ENCODE measurements at places on chromosomes 6 and 20.

- no peak for DNase-seq
Measured at GRCh38 chr20:49292010-49292409, 14.2 kb upstream of the ZNFX1 start.

GRCh38 chr6:127164565-127164964, 46.1 kb downstream of the RSPO3 start:
- DNase-seq = no peak

GRCh38 chr20:56409521-56409920, 2.5 kb upstream of the CASS4 start:
- DNase-seq = no peak

DNA sequence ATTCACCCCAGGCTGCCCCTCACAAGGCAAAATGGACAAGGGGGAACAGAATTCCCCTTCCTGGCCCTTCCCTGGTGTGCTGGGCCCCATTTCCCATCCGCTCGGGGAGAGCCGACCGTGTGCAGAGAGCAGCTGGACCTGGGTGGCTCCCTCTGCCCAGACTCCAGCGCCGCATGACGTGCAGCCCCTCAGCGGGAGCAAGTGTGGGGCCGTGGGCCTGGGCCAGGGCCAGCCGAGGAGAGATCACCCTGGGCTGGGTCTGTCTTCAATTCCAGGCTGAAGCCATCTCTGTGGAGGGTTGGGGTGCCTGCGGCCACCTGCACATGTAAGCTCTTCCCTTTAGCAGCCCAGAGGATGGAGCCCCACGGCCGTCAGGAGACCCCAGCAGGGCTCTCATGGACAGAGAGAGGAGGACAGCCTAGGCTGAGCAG, 241.8 kb downstream of the TTLL2 start:
- DNase-seq = no peak

GRCh38 chr20:58521763-58522162, 6.6 kb upstream of the APCDD1L start:
- no peak for DNase-seq

GRCh38 chr6:493840-494239, 102.3 kb downstream of the IRF4 start:
- no peak for DNase-seq
